Adrenal gland (tissue), 19 donors: ENCODE measurements at places on chromosomes 11 and 22. TPM values are rescaled to one million over a fixed set of nuclear protein-coding genes. Genes with fewer than 3 reads are reported as not detected.
A peak's percentile ranks its signal among the peaks of the same experiment; 100 is the strongest.

DNA sequence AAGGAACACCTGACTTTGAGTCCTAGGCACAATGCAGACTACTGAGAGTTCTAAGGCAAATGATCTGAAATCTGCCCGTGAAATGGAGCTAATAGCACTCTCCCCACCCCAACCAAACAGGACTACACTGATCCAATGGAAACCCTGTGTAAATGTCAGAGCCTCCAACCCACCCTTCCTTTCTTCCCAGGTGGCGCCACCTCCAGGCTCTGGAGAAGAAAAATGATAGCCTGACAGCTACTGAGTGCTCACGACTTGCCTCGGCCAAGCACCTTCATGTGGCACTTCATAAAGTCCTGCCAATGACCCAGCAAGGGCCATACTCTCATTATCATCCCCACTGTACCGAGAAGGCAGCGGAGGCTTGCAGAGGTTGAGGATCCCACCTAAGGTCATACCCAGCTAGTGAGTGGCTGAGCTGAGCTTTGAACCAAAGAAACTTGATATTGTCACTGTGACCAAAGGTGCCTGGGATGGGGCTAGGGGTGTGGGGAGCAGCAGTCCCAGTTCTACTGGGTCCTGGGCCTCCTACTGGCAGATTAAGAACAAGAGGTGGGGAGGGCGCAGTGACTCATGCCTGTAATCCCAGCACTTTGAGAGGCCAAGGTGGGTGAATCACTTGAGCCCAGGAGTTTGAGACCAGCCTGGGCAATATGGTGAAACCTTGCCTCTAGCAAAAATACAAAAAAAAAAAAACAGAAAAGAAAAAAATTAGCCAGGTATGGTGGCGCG, 20.5 kb downstream of the TST start:
- DNase-seq: peak; percentile 77

- no peak for DNase-seq
Observed at GRCh38 chr11:103112364-103112763, 3.1 kb downstream of the DYNC2H1 start.

DNA sequence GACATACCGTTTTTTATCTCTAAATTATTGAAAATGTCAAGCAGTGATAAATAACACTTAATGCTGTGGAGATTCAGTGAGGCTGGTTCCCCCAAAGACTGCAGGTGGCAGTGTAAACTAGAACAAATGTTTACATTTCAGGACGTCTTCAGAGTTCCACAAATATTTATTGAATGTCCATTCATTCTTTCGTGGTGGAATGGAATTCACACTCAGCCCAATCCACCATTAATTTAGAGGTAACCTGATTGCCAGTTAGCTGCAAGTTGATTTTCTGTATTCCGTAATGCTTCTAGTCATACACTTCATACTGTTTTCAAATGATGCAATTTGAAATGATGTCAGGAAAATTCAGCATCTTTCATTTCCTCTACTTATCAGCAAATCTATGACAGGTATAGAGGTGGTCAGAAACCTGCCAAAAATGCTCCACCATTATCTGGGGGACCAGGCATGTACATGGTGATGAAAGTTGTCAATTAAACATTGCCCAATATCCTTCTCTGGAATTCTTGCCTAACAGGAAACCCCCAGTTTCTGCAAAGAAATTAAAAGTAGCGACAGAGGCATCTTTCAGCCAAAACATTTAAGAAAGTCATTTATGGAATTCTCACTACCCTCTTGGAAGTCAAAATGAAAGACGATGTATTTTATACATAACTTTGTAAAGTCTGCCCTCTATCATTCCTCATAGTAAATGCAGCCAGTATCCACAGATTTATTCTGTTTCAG, 94.3 kb upstream of the BMAL1 start:
- DNase-seq: no peak

GRCh38 chr22:37681001-37681424, 5.1 kb upstream of the NOL12 start:
- peak; percentile 50 for DNase-seq

DNA sequence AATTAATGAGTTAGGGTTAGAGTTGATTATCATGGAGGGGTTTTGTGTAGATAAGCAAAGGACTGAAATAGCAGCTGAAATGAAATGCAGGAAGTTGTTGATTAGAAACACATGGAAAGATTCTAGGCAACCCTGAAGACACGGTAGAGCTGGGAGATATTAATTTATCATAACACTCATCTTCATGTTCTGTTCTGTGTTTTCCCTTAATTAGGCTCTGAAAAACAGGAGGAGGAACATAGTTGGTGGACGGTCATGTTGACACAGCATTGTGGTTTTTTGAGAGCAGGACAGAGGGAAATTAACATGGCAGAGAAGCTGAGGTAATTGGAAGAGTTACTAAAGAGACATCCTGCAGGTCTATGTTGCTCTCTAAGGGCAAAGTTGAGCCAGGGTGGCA, 138.8 kb upstream of the UBASH3B start:
- no peak for DNase-seq

GRCh38 chr11:19241260-19242178, 774 bp upstream of the E2F8 start:
- DNase-seq: peak; percentile 26

DNA sequence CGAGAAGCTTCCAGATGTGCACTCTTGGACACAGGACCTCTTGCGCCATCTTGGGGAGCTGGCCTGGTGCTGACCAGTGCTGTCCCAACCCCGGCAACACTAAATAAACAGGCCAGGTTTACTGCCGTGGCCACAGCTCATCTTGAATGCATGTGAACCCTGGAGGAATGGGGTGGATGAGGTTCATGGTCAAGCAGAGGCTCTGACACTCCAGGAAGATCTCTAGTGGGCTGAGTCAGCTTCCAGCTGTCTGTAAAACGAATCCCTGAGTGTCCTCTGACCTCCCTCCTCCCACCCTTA, 51.8 kb downstream of the ALX4 start:
- no peak for DNase-seq

The OR5A1 gene
- not detected for total RNA-seq

The GAB4 gene
- total RNA-seq: not detected

The HEPN1 gene
- not detected for total RNA-seq

The LDHAL6A gene
- not detected for total RNA-seq

The YPEL1 gene
- total RNA-seq: 3.0 TPM

The UBQLN3 gene
- not detected for total RNA-seq

The RIMBP3B gene
- total RNA-seq: not detected

The DEFB108B gene
- not detected for total RNA-seq
